Mesendoderm (in vitro differentiated cells): ENCODE measurements at places on chromosomes 4 and X.
A peak's percentile ranks its signal among the peaks of the same experiment; 100 is the strongest.

GRCh38 chr4:123114915-123115756 is 192.7 kb upstream of the NUDT6 start:
- no peaks in the 10 kb centered on the region for H3K4me1 ChIP-seq
- H3K36me3 ChIP-seq = no peaks in the 10 kb centered on the region
- H3K27me3 ChIP-seq = no peaks in the 10 kb centered on the region
- no peak overlapping the region for H3K4me3 ChIP-seq
- H3K27ac ChIP-seq = no peak overlapping the region

- H3K4me3 ChIP-seq = no peak overlapping the region
- no peaks in the 10 kb centered on the region for H3K27me3 ChIP-seq
- H3K4me1 ChIP-seq = no peaks in the 10 kb centered on the region
- no peak overlapping the region for H3K27ac ChIP-seq
- no peak for DNase-seq
Observed at GRCh38 chrX:100070334-100070849, 339.7 kb downstream of the PCDH19 start.

DNA sequence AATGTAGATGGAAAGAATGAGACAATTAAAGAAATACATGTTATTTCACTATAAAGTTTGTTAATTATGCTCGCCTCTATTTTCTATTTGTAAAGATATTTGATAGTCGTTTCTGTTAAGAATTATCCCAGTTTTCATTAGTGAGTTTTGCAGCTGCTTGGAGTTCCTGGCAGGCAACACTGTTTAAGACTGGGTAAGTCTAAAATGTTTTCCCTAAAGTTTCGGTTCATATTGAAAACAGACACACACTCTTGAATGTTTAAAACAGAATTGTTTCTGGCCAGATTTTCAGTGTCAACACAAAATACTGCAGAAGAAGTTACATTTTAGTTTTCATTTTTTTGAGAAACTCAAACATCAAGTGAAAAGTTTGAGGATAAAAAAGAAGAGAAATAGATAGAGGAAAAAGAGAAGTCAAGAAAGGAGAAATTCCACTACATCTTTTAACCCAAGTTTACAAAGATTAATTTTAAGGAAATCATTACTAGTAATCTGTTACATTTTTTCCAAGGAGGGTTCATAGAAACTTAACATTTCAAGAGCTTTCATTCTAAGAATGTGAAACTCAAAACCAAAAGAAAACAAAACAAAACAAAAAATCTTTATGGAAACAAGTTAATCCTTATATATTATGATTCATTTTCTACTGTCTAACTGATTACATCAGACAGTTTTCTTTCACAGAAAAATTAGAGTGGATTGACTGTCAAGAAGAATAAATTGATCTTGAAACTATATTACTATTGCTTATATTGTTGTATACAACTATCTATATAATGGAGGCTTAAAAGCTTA is 305.5 kb downstream of the FAT4 start:
- H3K27me3 ChIP-seq = no peaks in the 10 kb centered on the region
- H3K4me1 ChIP-seq = peaks cover 2% of the 10 kb centered on the region
- no peak overlapping the region for H3K4me3 ChIP-seq
- H3K27ac ChIP-seq = no peak overlapping the region

GRCh38 chr4:8877780-8878040 is 6.1 kb upstream of the HMX1 start:
- peaks cover 69% of the 10 kb centered on the region for H3K27me3 ChIP-seq
- H3K4me1 ChIP-seq = no peaks in the 10 kb centered on the region
- H3K27ac ChIP-seq = no peak overlapping the region
- DNase-seq = no peak

- peak; percentile 36 for DNase-seq
- no peaks in the 10 kb centered on the region for H3K27me3 ChIP-seq
- no peak overlapping the region for H3K27ac ChIP-seq
Observed at GRCh38 chr4:48141048-48141447, 7.0 kb upstream of the TXK start.

DNA sequence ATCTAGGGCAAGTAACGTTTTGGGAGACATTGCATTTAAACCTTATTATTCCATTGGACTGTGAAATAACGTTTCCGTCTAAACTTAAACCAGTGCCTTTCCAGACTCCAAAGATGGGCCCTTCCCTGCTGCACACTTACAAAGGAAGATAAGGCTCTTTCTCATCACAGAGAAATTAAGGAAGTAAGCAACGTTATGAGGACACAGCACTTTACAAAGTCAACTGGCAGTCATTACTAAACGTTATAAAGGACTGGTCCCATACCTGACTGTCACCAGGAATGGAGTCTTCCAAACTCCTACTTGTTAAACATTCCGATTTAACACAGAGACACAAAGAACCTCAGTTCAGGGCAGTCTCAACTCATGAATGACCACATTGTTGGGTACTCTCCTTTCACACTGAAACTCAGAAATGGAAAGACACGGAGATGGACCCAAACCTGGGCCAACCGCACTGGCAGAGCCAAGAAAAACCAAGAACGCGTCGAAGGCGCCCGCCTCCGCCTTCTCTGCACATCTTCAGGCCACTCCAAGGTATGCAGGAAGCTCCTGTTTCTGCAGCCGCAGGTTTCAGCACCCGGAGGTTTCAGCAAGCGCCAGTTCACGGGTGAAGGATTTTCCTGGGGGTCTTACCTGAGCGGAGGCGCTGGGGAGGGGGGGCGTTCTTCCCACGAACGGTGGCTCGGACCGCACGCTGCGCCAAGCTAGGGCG is 670 bp downstream of the PAPSS1 start:
- H3K4me3 ChIP-seq = peak overlapping the region; percentile 86
- H3K4me1 ChIP-seq = peaks cover 3% of the 10 kb centered on the region

DNA sequence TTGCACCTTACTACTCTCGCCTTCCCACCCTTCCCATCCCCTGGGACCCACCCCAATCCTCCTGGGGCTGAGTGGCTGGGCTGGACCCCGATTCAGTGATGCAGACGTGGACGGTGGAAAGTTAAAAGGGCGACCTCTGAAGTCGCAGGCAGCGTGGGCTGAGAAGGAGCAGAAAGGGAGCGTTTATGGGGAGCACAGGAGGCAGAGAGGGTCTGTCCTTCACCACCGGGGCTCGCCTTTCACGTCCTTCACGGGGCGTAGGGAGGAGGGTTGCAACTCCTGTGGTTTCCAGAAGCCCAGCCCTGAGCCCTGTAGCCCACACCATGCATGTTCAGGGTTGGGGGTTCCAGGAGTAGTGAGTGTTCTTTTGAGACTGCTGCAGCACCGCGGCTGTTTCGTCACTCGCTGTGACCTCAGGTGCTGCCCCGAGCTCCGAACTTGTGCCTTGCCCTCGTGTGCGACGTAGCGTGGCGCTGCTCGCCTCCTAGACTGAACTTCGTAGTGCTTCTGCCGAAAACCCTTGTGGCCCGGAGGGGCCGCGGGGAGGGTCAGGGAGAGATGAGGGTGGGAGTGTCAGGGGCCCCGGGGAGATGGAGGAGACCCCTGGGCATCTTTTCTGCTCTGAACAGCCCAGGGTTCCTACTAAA is 1.6 kb downstream of the NHS start:
- H3K27me3 ChIP-seq = no peaks in the 10 kb centered on the region
- H3K4me3 ChIP-seq = peak overlapping the region; percentile 46

DNA sequence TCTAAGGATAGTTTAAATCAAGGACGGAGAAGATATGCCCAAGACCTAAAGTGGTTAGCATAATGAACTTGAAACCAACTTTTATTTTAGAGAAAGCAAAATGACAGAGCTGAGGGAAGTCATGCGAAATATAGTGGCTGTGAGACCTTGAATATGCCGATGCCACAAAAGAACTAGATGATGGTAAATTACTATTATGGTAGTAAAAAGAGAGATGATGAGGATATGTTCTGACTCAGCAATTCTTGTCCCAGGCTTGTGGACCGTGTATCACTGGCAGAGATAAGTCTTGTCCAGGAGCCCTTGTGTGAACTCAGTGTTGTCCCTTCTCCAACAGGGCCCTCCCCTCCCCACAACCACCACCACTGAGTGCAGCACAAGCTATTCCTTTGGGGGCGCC is 1605.6 kb upstream of the TENM3 start:
- H3K27me3 ChIP-seq = no peaks in the 10 kb centered on the region
- H3K4me1 ChIP-seq = no peaks in the 10 kb centered on the region
- no peaks in the 10 kb centered on the region for H3K36me3 ChIP-seq
- DNase-seq = no peak
- no peak overlapping the region for H3K27ac ChIP-seq

- no peak for DNase-seq
- no peak overlapping the region for H3K4me3 ChIP-seq
- H3K27ac ChIP-seq = no peak overlapping the region
- peaks cover 2% of the 10 kb centered on the region for H3K36me3 ChIP-seq
- no peaks in the 10 kb centered on the region for H3K4me1 ChIP-seq
Observed at GRCh38 chr4:2666722-2667247, 89.4 kb downstream of the TNIP2 start.

- H3K36me3 ChIP-seq = no peaks in the 10 kb centered on the region
- no peak for DNase-seq
- H3K4me3 ChIP-seq = no peak overlapping the region
- H3K27me3 ChIP-seq = no peaks in the 10 kb centered on the region
- H3K27ac ChIP-seq = no peak overlapping the region
Observed at GRCh38 chr4:173018446-173018845, 150.2 kb upstream of the GALNT7 start.

DNA sequence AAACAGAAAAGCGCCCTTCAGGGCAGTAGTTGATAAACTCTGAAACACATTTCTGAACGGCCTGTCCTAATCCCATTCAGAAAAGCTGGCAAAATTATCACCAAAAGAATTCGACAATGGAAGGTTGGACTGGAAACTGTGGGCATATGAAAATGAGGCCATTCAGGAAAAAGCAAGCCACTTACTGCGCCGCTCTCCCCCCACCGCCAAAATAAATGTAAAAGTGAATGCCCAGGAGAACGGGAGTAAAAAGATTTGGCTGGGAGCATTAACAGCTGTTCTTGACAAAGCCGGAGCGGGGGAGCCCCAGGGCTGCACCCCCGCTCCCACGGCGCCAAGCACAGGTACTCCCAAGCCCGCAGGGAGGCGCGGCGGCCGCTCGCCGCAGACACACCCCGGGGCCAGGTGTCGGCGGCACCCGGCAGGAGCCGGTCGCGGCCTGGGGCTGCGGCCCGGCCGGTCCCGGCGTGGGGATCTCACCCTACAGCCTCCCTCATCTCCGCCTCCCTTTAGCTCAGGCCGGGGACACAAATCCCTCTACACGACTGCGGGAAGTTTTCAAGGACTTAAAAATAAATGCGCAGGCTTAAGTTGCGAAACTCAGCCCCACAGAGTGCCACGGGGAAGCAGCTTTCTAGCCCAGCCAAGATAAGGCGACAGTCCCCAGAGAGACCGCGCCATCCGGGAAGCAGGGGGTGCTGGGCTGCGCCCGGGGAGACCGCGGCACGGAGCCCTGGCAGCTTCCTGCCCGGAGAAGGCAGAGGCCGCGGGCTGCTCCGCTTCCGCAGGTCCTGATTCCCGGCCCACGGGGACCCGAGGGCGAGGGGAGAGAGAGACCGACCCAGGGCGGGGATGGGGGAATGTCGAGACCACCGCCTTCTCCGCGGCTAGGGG is 593 bp downstream of the SH3RF1 start:
- H3K27ac ChIP-seq = peak overlapping the region; percentile 85
- no peaks in the 10 kb centered on the region for H3K36me3 ChIP-seq
- H3K27me3 ChIP-seq = no peaks in the 10 kb centered on the region
- peak overlapping the region; percentile 82 for H3K4me3 ChIP-seq
- peak; percentile 78 for DNase-seq
